Aorta (tissue), 5 donors: ENCODE measurements at places on chromosomes 7 and 10. TPM values are rescaled to one million over a fixed set of nuclear protein-coding genes. Genes with fewer than 3 reads are reported as not detected.
A peak's percentile ranks its signal among the peaks of the same experiment; 100 is the strongest.

Gene CAV1
- 229 TPM for total RNA-seq

DNA sequence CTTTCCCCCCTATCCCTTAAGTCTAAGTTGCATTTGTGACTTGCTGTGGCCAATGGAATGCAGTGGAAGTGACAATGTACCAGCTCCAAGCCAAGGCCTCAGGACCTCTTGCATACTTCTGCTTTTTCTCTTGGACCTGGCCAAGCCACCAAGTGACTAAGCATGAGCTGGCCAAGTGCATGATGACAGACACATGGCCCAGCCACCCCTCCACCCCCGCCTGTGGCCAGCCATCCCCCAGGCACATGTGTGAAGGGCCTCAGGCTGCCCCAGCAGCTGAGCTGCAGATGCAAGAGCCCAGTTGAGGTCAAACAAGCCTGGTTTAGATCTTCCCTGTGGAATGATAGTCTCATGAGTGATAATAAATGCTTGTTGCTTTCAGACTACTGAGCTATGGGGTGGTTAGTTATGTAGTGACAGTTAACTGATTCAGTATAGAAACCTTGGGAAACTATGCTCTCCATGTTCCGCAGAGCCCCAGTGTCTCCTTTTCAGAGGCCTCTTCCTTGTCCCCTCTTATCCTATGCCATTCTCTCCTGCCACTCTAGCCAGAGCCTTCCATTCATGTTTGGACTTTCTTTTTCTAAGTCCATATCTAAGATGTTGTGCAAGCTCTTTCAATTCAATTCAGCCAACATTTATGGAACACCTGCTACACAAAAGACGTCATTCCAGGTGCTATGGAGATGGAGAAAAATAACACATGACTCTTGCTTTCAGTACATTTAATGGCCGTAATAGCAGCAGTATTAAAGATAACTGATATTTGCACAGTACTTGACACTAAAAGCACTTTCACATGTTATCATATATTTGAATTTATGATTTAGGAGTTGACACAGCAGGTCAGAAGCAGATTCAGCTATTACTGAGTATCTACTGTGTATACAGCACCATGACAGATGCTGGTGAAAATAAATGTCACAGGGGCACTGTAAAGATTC, 55.5 kb upstream of the LOXL4 start:
- peak; percentile 90 for DNase-seq

DNA sequence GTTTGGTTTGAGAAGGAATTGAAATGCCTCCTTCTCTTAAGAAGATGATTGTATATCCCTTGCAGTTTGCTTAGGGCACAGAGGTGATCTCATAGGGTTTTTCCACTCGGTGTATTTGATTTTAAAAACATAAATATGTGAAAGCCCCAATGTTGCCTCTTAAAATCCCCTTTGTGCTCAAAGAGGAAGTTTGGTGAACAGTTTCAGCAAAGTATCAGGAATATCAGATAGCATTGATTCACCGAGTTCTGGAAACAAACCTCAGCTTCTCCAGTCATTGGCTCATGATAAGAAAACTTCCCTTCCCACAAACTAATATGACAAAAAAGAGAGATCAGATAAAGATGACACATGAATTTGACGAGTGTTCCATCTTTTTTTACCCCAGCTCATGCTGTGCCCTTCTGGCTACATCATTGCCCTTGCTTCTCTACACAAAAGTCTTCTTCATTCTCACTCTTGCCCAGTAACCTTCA, 20.1 kb upstream of the SMNDC1 start:
- no peak for DNase-seq

GRCh38 chr10:61332581-61332980, 120.6 kb downstream of the TMEM26 start:
- DNase-seq = no peak
